NCI-H526 treated with DMSO at 0.1 percent for 48 hours (cell line): ENCODE measurements at places on chromosomes 3 and 15.
A peak's percentile ranks its signal among the peaks of the same experiment; 100 is the strongest.

GRCh38 chr15:40787344-40787841, 17.6 kb downstream of the C15orf62 start:
- peak; percentile 91 for DNase-seq

DNA sequence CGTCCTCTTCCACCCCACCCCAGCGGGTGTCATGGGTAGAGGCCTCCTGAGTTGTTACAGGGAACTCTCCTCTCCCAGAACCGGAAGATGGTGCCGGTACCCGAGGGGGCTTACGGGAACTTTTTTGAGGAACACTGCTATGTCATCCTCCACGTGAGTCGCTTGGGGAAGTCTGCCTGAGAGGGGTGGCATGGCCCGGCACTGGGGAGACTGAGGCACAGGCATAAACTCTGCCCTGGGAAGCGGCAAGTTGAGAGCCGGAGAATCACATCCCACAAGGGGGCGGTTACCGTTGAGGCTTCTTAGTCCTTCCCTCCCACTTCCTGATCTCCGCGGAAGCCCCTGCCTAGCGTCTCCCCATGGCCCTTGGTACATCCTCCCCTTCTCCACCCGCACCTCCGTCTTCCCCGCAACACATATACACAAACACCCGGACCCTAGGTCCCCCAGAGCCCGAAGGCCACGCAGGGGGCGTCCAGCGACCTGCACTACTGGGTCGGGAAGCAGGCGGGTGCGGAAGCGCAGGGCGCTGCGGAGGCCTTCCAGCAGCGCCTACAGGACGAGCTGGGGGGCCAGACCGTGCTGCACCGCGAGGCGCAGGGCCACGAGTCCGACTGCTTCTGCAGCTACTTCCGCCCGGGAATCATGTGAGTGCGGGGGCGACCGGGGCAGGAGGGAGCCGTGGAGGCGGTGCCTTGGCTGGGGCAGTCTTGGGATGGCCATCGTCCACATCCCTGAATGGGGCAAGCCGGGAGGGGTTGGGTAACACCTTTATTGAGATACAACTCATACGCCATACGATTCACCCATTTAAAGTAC, 3.4 kb downstream of the VILL start:
- DNase-seq: no peak

DNA sequence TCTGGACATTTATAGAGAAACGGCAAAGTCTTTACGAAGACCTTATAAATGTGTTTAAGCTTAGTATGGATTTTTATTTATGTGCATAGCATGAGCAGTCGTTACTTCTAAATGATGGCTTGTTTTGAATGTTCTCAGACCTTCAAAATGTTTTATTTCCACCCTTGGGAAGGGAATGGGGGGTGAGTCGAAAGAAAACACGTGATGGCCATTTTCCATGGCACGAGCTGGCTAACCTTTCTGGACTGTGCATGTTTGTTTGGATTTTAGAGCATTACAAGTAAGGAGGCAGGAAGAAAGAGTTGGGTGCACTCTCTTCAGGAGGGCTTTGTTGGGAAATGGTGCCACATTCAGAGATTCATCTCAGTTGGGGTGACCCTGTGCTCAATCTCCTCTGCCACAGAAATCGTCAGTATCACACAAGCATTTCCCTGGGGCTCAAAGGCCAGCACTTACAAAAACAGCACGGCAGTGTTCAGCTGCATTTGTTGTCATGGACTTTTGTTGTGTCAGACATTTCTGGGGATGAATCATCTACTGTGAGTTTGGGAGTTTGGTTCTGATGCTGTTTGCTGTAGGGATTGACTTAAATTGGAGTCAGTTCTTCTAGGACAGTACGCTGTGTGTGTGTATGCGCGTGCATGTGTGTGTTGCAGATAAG, 52.3 kb upstream of the ADAMTS9 start:
- DNase-seq: no peak

- DNase-seq: no peak
Measured at GRCh38 chr3:106114220-106114619, 245.4 kb upstream of the CBLB start.

DNA sequence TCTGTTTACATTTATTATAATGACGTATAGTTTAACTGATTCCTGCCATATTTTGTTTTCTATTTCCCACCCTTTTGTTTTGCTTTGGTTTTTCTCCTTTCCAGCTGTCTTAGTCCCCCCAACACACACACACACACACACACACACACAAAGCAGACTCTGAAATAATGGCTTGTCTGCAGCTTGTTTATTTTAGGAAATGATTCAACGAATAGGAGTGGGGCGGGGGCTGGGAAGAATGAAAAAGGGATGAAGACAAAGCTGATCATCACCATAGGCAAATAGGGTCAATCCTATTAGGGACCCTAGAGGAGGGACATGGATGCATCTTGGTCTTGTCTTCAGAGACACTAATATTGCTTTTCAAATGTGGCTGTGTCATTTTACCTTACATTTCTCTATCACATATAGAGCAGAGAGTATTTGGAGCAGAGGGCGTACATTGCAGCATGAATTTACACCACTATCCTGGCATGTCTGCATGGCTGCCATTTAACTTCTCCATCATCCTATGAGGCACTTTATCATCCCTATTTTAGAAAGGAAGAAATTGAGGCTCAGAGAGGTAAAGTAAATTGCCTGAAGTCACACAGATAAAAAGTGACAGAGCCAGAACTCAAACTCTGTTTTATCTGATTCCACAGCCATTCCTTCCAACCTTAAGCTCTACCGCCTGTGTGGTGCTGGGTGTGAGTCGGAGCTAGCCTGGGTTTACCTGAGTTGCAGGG, 147.2 kb upstream of the TPM1 start:
- DNase-seq: no peak

DNA sequence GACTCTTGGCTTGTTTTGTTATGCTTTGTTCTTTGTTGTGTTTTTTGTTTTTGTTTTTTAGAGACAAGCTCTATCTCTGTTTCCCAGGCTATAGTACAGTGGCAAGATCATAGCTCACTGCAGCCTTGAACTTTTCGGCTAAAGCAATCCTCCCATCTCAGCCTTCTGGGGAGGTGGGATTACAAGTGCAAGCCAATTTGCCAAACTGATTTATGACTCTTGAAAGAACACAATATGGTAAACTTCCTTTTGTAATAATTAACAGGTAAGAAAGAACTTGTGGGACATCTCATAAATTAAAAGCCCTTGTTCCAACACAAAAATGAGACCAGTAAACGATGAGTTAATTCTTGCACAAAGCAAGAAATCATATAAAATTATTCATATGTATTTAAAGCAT, 476.3 kb downstream of the MAGI1 start:
- no peak for DNase-seq
